ENCODE measurements at places on chromosomes 5 and 9.

GRCh38 chr5:135024956-135025729 is 8.9 kb downstream of the PITX1 start:
- no peak for DNase-seq

DNA sequence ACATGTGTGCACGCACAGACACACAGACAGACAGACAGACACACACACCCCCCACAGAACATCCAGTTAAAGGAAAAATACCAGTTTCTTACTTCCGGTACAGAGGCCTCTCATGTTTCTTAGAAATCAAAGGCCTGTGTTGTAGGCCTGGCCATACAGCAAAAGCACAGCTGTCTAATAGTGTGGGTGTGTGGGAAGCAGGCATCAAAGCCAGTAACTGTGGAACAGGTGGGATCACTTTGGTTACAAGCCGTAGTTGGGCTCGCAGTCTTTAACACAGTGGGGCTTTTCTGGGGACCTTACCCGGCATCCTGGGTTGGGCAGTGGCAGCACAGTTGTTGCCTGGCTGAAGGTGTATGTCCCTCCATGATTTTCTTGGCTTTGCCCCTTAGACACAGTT is 55.2 kb downstream of the FBXL7 start:
- DNase-seq, result no peak

- no peak for DNase-seq
Observed at GRCh38 chr5:53667621-53668020, 107.2 kb downstream of the NDUFS4 start.

- no peak for DNase-seq
Observed at GRCh38 chr9:107685901-107686300, 196.3 kb upstream of the KLF4 start.
